ENCODE measurements at places on chromosomes 3 and 15.

DNA sequence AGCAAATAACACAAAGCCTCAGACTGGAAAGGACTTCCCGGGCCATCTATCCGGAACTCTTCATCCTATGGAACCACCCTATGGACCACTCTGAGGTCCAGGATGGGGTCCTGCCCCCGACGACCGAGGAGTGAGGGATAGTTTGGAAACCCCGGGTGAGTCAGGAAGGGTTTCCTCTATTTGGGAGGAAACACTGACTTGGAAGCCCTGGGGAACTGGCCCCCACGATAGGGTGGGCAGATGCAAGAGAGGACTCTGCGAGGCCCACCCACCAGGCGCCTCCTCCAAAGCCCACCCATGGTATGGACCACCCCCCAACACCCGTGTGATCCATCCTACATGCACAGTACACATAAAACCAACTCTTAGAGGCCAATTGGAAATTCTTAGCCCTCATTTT, 69.4 kb downstream of the CPN2 start:
- no peak for DNase-seq

DNA sequence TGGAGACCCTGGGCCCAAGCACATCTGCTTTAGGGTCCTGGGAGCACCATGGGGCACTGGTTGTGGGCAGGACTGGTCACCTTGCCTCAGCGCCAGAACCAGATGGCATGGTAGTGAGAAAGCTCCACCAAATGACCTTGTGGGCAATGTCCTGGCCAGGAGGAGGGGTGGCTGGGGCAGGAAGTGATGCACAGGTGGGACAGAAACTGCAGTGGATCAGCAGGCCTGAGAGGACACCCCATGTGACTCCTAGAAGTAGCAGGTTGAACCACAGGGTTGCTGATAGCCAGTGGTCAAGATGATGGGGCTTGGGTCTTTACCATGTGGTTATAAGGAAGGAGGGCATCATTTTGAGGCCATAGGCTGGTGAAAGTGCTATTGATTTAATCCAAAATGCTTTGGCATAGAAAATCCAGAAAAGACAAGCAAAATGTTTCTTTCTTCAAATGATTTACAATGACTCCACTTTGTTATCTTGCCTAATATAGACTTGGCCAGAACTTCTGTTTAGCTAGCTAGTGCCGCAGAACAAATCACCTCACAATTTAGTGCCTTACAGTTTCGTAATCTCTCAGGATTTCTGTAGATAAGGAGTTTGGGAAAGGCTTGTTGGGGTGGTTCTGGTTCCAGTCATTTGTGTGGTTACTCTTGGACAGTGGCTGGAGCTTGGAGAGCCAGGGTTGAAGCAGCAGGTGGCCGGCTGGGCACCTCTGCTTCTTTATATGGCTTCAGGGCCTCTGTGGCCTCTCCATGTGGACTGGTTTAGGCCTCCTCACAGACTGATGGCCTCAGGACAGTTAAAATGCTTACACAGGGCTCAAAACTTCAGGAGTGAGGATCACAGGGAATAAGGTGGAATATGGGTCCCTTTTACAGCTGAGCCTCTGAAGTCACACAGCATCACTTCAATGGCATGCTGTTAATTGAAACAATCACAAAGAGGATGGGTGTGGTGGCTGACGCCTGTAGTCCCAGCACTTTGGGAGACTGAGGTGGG, 27.5 kb downstream of the TMEM158 start:
- no peak for DNase-seq

DNA sequence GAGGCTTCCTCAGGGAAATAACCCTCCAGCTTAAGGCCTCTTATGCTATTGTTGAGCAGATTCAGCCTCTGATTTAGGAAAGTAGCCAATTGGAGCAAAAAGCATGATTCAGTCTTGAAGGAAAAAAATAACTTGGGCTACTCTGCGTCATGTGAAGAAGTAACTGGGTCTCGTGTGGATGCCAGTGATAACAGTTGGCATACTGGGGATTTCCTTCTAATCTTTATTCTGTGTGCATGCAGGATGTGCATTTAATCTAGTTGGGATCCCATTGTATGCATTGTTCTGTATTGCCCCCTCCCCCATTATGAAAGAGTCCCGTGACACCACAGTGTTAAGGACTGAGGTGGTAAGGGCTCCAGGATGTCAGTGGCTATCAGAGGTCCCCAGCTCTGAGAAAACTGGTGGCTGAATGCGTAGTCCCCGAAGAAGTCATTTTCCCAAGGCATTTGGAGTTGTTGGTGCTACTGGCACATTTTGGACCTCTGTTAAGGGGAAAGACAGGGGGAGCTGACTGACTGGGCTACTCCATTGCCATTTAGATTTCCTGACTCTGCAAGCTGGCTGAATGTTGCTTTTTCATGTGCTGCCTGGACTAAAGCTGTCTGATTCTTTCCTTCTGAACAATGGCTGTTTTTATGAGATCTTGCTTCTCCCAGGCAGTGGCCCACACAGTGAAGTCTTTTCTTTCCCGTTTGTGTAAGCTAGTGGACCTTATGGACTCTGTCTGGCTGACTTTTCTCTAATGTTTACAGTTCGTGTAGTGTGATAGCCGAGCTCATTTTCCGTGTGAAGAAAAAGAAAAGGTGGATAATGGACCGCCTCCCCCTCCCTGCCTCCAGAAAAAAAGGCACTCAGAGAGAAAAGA, 38.4 kb upstream of the TRAK1 start:
- no peak for DNase-seq

GRCh38 chr3:17542591-17542990, 199.8 kb downstream of the TBC1D5 start:
- no peak for DNase-seq

DNA sequence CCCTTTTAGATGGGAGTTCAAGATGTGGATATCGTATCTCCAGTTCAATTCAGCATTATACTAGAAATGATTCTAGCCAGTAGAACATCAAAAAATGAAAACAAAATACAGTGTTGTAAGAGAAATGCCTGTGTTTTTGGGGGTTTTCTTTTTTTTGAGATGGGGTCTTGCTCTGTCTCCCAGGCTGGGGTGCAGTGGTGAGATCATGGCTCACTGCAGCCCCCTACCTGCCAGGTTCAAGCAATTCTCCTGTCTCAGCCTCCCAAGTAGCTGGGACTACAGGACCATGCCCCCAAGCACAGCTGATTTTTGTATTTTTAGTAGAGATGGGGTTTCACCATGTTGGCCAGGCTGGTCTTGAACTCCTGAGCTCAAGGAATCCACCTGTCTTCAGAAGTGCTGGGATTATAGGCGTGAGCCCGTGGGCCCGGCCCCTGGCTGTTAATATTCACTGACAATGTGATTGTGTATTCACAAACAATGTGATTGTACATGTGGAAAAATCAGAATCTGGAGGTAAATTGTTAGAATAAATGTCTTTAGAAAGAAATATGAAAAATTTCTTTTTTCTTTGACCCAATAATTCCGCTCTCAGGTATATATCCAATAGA, 59.0 kb downstream of the ARIH1 start:
- DNase-seq = peak; percentile 14
